Activated B cell treated with CpG ODN at 0.5 μM for 24 hours (primary cell): ENCODE measurements at places on chromosomes 11 and 22. TPM values are rescaled to one million over a fixed set of nuclear protein-coding genes. Genes with fewer than 3 reads are reported as not detected.

The ZDHHC24 gene
- 14.6 and 19.0 TPM in 2 replicates for total RNA-seq

The C11orf21 gene
- 5.2 and 8.8 TPM in 2 replicates for total RNA-seq

The OR10A5 gene
- not detected in 2 replicates for total RNA-seq

The DDTL gene
- total RNA-seq: 2.4 and 3.1 TPM in 2 replicates

The FAM89B gene
- 19.1 and 21.6 TPM in 2 replicates for total RNA-seq

DNA sequence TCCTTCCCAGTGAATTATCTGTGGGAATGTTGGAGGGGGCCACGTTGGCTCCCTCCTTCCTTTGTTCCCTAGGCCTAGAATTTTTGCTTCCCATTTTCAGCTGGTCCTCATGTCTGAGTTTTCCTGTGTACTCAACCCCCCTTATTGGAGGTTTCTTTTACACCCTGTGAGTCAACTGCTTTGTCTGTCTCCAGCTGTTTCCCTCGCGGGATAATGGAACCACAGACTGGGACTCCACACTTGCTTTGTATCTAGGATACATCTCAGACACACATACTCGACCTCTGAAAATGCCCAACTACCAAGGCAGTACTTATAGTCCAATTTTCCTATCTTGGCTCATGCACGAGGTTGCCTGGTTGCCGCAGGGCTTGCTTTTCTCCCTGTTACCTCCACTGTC lies 352.7 kb upstream of the MPPED2 start:
- no peak overlapping the region for H3K27ac ChIP-seq
- no peaks in the 10 kb centered on the region for H3K4me1 ChIP-seq
- no peaks in the 10 kb centered on the region for H3K36me3 ChIP-seq
- H3K27me3 ChIP-seq: no peaks in the 10 kb centered on the region
- no peak overlapping the region for H3K4me3 ChIP-seq

DNA sequence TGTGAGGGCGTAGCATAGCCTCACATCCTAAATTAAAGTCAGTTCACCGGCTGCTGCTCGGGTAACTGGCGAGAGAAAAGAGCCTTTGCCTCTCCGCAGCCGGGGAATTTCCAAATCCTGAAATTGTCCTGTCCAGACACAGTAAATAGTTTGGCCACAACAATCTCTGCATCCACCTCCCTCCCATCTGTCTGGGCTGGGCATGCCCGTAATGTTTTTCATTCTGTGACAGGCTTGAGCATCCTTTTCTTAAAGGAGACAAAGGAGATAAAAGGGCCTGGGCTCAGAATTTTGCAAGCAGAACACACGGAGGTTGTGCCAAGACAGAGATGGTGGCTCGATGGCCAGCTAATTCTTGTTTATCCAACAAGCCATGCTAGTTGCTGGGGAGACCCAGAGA lies 19.2 kb upstream of the CBX6 start:
- no peaks in the 10 kb centered on the region for H3K36me3 ChIP-seq

DNA sequence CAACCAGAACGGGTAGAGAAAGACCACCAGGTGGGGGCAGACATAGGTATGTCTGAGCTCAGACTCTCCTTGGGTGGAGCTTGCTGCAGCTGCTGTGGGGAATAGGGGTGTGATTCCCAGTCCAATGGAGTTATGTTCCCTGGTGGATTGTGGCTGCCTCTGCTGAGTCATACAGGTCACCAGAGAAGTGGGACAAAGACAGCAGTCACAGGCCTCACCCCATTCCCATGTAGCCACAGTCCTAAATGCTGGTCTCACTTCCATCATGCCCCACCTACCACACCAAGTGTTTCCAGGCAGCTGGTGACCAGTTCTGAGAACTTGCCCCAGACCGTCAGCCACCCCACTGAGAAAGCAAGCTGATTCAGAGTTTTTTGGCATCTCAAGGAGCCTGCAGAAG lies 17.5 kb downstream of the OR52E5 start:
- peaks cover 10% of the 10 kb centered on the region for H3K27me3 ChIP-seq
- no peak for DNase-seq
- no peaks in the 10 kb centered on the region for H3K4me1 ChIP-seq
- no peak overlapping the region for H3K27ac ChIP-seq

- H3K27me3 ChIP-seq: peaks cover 46% of the 10 kb centered on the region
- no peaks in the 10 kb centered on the region for H3K36me3 ChIP-seq
- no peak for DNase-seq
- no peak overlapping the region for H3K4me3 ChIP-seq
- H3K27ac ChIP-seq: no peak overlapping the region
These were observed 36.1 kb upstream of the SYT13 start for GRCh38 chr11:45322111-45322705.

DNA sequence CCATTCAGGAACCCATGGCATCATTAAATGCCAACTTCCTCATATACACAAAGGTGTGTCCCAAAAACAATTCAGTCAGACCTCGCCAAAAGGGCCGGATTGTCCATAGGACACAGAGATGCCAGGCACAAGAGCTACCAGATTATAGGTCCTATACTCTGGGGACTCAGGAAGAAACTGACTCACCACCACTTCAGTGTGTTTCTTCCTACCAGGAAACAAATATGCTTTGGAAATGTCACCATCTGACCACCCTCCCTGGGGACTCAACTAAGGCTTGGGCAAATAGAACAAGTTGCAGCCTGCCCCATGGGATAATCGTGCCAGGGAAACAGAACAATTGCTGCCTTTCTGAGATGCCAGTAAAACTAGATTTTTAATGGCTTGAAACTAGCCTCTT lies 11.7 kb downstream of the POU2AF3 start:
- H3K4me3 ChIP-seq: no peak overlapping the region
- DNase-seq: no peak
- peaks cover 34% of the 10 kb centered on the region for H3K36me3 ChIP-seq
- H3K4me1 ChIP-seq: no peaks in the 10 kb centered on the region

- H3K27ac ChIP-seq: no peak overlapping the region
- DNase-seq: no peak
- H3K36me3 ChIP-seq: peaks cover 14% of the 10 kb centered on the region
- H3K4me3 ChIP-seq: no peak overlapping the region
These were observed 25.8 kb downstream of the PPME1 start for GRCh38 chr11:74196781-74197486.

- no peak overlapping the region for H3K4me3 ChIP-seq
- H3K27me3 ChIP-seq: no peaks in the 10 kb centered on the region
- H3K4me1 ChIP-seq: no peaks in the 10 kb centered on the region
- no peak for DNase-seq
- H3K27ac ChIP-seq: no peak overlapping the region
- H3K36me3 ChIP-seq: peaks cover 62% of the 10 kb centered on the region
These were observed 77.5 kb upstream of the UCP3 start for GRCh38 chr11:74086242-74086884.

- no peak for DNase-seq
- no peak overlapping the region for H3K4me3 ChIP-seq
- H3K36me3 ChIP-seq: peaks cover 2% of the 10 kb centered on the region
- peaks cover 9% of the 10 kb centered on the region for H3K27me3 ChIP-seq
- no peaks in the 10 kb centered on the region for H3K4me1 ChIP-seq
- no peak overlapping the region for H3K27ac ChIP-seq
These were observed 14.0 kb upstream of the CHKA start for GRCh38 chr11:68135161-68135560.

- no peak for DNase-seq
- H3K36me3 ChIP-seq: no peaks in the 10 kb centered on the region
- peaks cover 9% of the 10 kb centered on the region for H3K27me3 ChIP-seq
- H3K4me1 ChIP-seq: no peaks in the 10 kb centered on the region
- no peak overlapping the region for H3K27ac ChIP-seq
These were observed 4.2 kb downstream of the TH start for GRCh38 chr11:2167141-2168045.

- no peaks in the 10 kb centered on the region for H3K36me3 ChIP-seq
- H3K27ac ChIP-seq: no peak overlapping the region
- no peaks in the 10 kb centered on the region for H3K27me3 ChIP-seq
- H3K4me3 ChIP-seq: no peak overlapping the region
- no peak for DNase-seq
These were observed 35.7 kb downstream of the KCNJ4 start for GRCh38 chr22:38419121-38419857.

DNA sequence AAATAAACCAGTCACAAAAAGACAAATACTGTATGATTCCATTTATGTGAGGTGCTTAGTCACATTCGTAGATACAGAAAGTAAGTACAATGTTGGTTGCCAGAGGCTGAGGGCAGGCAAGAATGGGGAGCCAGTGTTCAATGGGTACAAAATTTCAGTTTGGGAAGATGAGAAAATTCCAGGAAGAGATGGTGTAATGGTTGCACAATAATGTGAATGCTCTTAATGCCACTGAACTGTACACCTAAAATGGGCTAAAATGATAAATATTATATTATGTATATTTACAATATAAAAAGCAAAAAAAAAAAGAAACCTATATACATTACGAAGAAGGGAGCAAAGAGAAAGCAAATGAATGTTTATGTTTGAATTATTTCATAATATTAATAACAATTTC lies 329.0 kb downstream of the C11orf87 start:
- no peak overlapping the region for H3K4me3 ChIP-seq
- DNase-seq: no peak
- no peaks in the 10 kb centered on the region for H3K36me3 ChIP-seq
- no peak overlapping the region for H3K27ac ChIP-seq

- H3K4me3 ChIP-seq: no peak overlapping the region
- peaks cover under 1% of the 10 kb centered on the region for H3K4me1 ChIP-seq
- H3K27me3 ChIP-seq: peaks cover 13% of the 10 kb centered on the region
- H3K36me3 ChIP-seq: no peaks in the 10 kb centered on the region
- no peak overlapping the region for H3K27ac ChIP-seq
These were observed 13.2 kb upstream of the APOL6 start for GRCh38 chr22:35634943-35635540.

GRCh38 chr11:118878163-118878563 lies 5.5 kb upstream of the CXCR5 start:
- H3K36me3 ChIP-seq: no peaks in the 10 kb centered on the region
- peak overlapping the region; percentile 89 for H3K27ac ChIP-seq
- peaks cover 89% of the 10 kb centered on the region for H3K4me1 ChIP-seq
- DNase-seq: no peak
- no peak overlapping the region for H3K4me3 ChIP-seq

DNA sequence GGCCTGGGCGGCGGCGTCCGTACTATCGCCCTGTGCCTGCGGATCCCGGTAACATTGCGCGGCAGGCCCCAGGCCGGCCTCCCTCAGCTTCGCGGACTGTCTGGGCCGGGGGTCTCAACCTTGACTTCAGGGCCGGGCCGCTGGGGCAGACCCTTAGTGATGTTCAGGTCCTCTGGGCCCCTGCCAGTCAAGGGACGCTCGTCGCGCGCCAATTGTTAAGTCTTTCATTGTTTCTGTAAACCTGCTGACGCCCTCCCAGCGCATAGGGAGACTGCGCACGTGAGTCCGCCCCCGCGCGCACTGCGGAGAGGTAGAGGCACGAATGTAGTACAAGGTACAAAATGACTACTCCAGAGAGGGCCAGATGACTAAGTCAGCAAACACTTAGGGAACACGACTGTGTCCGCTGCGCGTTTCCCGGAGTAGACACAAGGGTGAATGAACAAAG lies 451 bp upstream of the HDHD5 start:
- peak overlapping the region; percentile 81 for H3K4me3 ChIP-seq
- H3K27ac ChIP-seq: peak overlapping the region; percentile 50
- DNase-seq: no peak
- H3K27me3 ChIP-seq: no peaks in the 10 kb centered on the region
- peaks cover 2% of the 10 kb centered on the region for H3K36me3 ChIP-seq

DNA sequence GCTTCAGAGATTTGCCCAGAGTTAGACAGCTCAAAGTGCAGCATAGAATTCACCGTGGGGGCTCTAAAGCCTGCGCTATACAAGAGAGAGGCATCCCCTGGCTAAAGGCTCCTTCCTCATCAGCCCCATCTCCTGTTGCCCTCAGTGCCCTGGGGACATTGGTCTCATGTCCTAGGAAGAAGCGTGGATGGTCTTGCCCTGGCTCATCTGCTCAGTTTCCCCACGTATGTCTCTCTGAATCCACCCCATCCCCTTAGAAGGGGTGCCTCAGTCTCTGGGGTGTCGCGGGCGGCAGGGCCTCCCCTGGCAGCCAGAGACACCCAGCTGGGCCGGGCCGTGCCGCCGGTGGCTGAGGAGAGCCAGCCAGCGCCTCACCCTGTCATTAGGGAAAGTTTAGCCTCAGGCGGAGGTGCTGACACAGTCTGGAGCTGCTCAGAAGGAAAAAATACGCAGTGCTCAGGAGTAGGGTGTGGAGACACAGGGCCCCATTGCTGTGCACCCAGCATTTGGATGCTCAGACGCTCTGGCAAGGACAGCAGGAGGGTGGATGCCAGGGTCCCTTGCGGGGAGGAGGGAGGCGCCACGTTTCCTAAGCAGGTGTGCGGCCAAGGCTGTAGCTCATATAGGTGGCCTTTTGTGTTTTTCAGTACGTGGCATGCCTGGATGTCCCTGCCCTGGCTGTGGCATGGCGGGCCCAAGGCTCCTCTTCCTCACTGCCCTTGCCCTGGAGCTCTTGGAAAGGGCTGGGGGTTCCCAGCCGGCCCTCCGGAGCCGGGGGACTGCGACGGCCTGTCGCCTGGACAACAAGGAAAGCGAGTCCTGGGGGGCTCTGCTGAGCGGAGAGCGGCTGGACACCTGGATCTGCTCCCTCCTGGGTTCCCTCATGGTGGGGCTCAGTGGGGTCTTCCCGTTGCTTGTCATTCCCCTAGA lies 1.3 kb downstream of the SLC39A13 start:
- H3K4me1 ChIP-seq: peaks cover 24% of the 10 kb centered on the region
- DNase-seq: no peak
- H3K4me3 ChIP-seq: peak overlapping the region; percentile 90
- peak overlapping the region; percentile 92 for H3K27ac ChIP-seq

DNA sequence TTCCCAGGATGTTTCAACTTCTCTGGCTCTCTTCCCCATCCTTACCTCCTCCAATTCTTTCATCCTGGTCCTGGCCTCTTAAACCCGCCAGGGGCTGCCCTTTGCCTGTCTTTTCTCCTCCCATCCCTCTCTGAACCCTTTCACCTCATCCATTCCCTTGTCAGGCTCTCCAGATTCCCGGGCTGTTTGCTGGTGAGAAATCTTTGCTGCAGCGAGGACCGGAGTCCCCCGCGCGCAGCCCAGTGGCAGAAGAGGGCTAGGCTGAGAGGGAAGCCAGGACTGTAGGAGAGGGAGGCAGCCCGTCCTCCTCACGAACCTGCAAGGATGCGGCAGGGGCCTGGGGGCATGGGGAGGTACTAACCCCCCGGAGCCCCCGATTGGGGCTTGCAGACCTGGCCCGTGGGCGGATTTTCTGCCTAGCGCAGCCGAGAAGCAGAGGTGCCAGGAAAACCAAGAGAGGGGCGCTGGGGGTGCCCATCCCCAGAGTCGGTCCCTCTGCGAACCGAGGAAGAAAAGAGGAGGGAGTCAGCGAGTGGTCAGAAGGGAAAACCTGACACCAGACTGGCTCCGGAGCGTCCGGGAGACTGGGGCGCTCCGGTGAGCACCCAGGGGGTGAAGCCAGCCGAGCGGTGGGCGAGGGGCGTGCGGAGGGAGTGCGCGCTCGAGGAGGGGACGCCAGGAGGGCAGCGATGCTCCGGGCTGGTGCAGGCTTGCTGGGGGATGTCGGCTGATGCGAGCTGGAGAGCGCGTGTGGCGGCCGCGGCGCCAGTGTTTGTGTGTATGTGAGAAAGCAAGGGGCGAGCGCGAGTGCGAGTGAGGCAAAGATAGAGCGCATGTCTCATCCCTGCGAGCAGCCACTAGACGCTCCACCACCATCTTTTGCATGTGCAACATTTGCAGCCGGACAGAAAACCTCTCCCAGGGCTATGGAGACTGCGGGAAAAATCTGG lies at the start of gene GRIA4:
GRIA4 (plus strand) TSS at position 242 of the 950 bp plus-strand sequence. CDS start 925 bp downstream, outside the sequence.
- DNase-seq: no peak
- H3K27me3 ChIP-seq: peaks cover 33% of the 10 kb centered on the region
- H3K27ac ChIP-seq: no peak within 1 kb of the TSS
- H3K4me1 ChIP-seq: no peaks in the 10 kb centered on the region
- H3K36me3 ChIP-seq: no peaks in the 10 kb centered on the region
